GM13977 (cell line): ENCODE measurements at places on chromosomes 13 and 19.

DNA sequence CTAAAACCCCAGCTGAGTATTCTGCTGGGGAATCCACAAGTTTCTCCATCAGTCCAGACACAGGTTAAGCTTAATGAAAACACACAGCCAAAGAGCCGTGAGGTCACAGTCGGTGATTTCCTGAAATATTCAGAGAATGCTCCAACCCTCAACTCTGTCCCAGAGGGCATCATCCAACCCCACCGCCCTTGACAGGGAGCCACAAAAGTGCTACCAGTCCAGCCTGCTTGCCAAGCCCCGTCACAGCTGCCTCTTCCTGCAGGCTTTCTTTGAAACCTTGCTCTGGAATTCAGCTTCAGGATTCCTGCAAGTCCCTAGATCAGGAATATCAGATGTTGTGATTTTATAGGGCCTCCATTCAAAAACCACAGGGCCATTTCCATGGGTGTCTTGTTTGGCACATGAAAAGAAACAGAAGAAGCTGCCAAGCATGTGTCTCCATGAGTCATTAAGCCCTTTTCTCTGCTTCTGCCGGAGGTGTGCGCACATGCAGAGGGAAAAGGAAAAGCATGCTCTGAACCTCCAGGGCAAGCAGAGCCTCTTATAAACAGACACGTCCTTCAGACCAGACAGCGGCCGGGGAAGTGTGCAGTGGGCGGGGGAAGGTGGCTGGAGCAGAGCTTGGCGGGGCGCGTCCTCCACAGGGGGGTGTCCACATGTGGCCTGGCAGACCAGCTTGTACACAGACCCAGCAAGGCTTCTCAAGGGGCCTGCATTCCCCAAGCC lies 164.7 kb downstream of the KATNAL1 start:
- DNase-seq = no peak

GRCh38 chr13:41099986-41100385 lies 32.6 kb downstream of the KBTBD6 start:
- no peak for DNase-seq

- no peak for DNase-seq
Observed at GRCh38 chr13:44416301-44416700, 42.7 kb downstream of the SERP2 start.

DNA sequence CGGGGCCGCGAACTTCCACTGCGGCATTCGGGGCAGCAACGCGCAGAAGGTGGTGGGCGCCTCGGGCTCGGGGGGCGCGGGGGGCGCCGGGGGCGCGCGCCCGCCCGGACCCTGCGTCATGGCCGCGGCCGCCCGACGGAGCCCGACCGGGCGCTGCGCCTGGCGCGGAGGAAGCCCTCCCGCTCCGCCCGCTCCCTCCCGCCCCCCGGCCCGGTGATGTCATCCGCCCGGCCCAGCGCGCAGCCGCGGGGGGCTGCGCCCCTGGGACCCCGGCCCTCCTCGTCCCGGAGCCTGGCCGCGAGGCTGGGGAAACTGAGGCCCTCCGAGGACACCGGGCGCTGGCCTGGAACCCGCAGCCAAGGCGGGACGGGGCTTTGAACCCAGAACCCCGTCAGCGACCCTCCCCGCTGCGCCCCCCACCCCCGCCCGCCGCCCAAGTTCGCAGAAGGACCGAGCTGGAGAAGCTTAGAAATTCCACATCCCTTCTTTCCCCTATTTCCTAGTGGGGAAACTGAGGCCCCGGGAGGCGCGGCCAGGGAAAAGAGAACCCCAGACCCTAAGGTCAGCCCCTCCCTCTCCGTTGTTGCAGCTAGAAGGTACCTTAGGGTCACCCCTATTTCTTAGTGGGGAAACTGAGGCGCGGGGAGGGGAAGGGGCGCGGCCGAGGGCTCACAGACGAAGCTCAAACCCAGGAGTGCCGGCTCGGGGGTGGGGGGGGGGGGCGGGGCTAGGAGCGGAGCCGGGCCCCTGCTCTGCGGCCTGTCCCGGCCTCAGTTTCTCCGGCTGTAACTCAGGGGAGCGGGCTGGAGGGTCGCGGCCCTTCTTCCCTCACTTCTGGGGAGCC lies at the start of gene SHC2:
Gene SHC2, minus strand, starts transcription at position 157 of the 844 bp plus-strand sequence. Its CDS starts 37 bp downstream, at position 120.
- DNase-seq = no peak

DNA sequence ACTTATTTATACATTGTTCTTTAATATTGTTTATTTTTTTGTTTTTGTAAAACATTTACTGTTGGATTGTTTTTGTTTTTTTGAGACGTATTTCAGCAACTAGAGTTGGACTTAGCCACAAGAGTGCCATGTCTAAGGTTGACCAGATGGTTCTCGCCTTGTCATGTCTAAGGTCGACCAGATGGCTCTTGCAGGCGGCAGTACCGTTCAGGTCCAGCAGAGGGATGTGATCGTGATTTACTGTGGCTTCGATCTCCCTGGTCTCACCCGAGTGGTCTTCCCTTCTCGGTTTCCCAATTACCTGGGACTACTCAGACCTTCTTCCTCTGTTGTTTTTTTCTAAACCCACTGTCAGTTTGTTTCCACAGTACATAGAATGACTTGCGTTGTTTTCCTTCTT lies 1438.6 kb downstream of the UQCRFS1 start:
- DNase-seq = no peak

DNA sequence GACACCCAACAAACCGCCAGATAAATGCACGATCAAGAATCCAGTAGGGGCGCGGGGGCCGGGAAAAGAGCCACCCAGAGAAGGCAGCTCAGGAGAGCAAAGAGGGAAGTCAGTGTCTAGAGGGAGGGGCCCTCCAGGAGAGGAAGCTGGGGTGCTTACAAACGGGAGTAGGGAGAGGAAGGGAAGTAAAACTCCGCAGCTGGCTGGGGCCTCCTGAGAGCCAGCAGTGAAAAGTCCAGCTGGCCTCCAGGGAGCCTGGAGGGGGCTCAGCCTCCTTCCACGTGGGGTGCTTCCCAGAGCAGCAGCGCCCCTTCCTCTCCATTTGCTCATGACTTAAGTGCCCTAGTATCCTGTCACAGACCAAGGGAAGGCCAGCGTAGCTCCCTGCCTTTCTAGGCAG lies 51.8 kb downstream of the TMED1 start:
- DNase-seq = no peak

GRCh38 chr19:20154636-20155035 lies 12.4 kb upstream of the ZNF486 start:
- no peak for DNase-seq

DNA sequence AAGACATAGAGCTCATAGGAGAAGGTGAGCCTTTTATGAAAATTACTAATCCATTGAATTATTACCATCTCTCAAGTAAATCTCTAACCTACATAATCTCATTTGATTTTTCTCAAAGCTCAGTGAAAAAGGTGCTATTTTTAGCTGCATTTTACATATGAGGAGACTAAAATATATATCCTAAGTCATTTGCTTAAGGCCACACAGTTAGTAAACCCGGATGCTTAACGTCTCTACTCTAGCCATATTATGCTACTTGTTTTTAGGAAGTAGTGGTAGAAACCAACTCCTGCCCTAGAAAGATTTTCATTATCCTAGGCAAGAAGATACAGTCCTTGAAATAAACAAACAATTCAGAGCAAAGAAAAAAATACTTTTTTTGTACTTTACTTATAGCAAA lies 108.9 kb downstream of the RBM26 start:
- no peak for DNase-seq

GRCh38 chr19:51111606-51112005 lies 3.4 kb upstream of the CTU1 start:
- no peak for DNase-seq

DNA sequence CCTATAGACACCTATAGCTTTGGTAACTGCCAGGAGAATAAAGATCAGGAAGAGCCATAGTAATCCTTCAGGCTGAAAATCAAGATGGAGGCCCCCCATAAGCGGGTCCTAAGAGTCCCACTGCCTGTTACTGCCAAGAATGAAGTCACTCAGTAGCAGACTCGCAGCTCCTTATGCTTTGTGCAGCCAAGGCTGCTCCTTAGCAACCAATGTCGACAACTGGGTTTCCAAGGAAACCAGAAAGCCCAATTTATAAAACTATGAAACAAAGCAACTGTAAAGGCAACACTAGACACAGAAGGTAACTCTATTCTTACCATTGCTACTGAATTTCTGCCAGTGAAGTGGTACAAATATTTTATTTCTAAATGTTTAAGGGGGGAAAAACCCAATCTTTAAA lies 56.5 kb downstream of the DCLK1 start:
- DNase-seq = no peak

- no peak for DNase-seq
Observed at GRCh38 chr19:13302526-13303270, 152.5 kb downstream of the IER2 start.

DNA sequence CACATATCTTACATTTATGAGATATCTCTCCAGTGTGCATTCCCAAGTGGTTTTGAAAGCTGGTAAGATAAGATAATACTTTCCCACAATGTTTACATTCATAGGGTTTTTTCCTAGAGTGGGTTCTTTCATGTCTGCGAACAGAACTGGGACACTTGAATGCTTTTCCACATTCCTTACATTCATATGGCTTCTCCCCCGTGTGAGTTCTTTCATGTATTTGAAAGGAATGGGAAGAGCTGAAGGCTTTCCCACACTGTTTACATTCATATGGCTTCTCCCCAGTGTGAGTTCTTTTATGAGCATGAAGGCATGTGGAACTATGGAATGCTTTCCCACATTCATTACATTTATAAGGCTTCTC lies 19.7 kb downstream of the ZNF433 start:
- DNase-seq = no peak

DNA sequence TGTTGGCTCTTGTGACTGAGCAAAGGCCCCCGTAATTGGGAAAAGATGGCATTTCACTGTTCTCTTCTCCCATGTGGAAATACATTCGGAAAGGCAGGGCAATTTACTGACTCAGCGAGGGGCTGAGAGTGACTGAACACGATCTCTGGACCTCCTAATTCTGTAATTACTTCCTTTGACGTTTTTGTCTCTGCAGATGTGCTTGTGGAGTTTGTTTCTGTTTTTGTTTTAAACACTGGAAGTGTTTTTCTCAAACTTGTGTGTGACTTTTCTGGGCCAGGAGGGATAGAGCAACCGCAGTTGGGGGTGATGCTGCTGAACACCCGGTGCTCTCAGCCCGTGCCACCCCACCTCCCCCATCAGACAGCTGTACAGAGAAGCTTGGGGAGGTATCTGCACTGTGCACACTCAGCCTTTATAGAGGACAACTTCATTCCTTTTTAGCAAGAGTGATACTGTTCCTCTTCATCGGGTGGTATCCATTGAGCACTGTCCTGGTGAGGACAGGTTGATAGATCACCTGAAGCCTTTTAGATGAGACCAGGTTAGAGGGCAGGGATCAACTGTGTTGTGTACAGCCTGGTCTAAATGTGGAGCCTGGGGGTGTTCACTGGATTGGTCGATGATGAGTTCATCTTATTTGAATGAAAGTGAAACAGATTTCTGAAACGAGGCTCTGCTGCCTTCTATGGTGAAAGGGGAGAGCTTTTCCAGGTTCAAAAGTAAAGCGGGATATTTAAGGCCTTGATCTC lies 117.4 kb downstream of the ESD start:
- peak; percentile 60 for DNase-seq

- no peak for DNase-seq
Observed at GRCh38 chr19:47507924-47508553, 6.8 kb downstream of the NAPA start.

- DNase-seq = no peak
Observed at GRCh38 chr19:38742906-38743305, 1.4 kb downstream of the CAPN12 start.

DNA sequence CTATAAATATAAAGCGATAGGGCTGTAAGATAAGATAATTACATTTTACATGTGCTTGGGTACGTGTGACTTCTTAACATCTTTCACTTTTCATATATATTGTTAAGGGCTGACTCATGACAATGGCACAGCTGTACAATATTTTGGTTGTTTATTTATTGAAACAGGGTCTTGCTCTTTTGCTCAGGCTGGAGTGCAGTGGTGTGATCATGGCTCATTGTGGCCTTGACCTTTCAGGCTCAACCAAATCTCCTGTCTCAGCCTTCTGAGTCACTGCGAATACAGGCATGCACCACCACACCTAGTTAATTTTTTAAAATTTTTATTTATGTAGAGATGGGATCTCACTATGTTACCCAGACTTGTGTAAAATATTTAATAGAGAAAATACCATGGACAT lies 2532.4 kb upstream of the PCDH20 start:
- no peak for DNase-seq

GRCh38 chr19:47618771-47619170 lies 9.8 kb downstream of the BICRA start:
- no peak for DNase-seq

GRCh38 chr13:33518452-33518851 lies 232.9 kb upstream of the STARD13 start:
- no peak for DNase-seq

GRCh38 chr13:106493533-106494220 lies 41.8 kb downstream of the EFNB2 start:
- peak; percentile 23 for DNase-seq

- no peak for DNase-seq
Observed at GRCh38 chr13:93806861-93807260, 580.3 kb downstream of the GPC6 start.

GRCh38 chr13:48151363-48152161 lies 56.7 kb upstream of the MED4 start:
- no peak for DNase-seq

GRCh38 chr19:40387155-40387554 lies 2.8 kb downstream of the HIPK4 start:
- no peak for DNase-seq

DNA sequence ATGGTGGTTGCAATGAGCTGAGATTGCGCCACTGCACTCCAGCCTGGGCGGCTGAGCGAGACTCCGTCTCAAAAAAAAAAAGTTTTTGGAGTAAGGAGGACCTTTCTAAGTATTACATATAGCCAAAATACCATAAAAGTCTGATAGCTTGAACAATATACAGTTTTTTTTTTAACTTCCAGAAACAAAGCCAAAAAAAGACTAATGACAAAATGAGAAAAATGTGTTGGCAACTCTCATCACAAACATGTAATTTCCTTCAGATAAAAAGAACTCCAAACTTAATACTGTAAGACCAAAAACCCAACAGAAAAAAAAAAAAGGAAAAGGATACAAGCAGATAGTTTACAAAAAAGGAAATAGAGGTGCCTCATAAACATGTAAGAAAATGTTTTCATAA lies 68.2 kb upstream of the MED4 start:
- DNase-seq = no peak

GRCh38 chr13:53064731-53065130 lies 36.1 kb downstream of the OLFM4 start:
- no peak for DNase-seq

DNA sequence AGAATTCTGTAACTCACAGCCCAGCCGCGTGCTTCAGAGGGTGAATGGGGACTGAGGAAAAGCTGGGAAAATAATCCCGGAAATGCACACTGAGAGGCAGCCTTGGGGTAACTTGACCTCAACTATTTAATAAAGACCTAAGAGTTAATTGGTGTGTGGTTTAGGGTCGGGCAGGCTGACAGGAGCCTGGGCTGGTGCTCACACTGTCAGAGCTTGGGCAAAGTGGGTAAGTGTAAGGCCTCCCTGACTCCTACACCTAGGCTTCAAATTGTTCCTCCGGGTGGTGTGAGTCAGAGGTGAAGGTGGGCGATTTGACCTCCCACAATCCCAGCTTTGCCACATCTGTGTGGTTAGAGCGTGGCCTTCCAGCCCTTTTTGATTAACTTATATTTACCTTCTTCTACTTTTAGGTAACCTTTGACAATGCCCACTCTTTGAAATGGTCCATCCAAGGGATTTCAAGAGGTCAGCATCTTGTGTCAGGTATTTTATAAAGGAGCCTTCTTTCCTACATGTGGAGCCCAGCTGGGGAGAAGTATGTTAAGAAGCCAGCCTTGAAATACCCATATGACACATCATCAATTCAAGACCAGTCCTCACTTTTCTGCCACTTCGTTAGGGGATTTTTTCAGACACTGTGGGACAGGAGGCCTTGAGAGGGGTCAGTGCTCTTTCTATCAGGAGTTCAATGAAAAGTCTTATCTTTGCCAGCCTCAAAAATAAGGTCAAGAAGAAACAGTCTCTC lies 114.2 kb downstream of the NUFIP1 start:
- DNase-seq = no peak

GRCh38 chr13:27631156-27631555 lies 9.5 kb downstream of the POLR1D start:
- no peak for DNase-seq
